EH (cell line): ENCODE measurements at places on chromosomes 7 and 10.

DNA sequence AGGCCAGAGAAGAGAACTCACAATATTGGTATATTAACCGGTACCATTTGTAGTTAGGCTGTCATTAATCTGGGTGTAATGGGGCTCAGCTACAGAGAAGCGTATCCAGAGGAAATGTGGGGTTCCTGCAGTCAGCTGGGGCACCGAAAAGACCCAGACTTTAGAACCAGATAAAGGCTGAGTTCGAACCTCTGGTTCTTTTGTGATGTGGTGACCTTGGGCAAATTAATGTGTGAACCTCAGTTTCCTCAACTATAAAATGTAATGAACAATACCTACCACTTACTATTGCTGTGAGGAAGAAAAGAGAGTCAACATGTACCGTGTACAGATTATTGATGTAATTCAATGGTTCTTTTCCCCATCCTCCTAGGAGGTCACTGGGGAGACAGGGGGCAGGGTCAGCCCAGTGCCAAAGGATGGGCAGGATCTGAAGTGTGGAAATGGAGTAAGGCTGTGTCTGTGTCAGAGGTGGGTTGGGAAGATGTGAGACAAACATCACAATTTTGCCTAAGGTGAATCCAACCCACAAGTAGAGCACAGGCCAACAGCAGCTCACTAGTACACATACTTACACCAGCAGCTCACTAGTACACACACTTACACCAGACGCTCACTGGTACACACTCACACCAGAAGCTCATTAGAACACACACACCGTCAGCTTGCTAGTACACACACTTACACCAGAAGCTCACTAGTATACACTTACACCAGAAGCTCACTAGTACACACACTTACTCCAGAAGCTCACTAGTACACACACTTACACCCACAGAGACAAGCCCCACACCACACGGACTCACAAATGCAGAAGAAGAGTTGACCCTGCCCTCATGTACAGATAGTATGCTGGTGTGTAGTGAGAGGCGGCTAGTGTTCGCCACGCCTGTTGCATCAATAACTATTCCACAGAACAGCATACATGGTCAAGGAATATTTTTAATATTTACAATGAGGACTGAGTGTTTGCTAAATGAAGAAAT, 28.0 kb downstream of the PRSS2 start:
- no peak for DNase-seq

- no peak for DNase-seq
Observed at GRCh38 chr7:41063116-41063515, 639.8 kb downstream of the INHBA start.

DNA sequence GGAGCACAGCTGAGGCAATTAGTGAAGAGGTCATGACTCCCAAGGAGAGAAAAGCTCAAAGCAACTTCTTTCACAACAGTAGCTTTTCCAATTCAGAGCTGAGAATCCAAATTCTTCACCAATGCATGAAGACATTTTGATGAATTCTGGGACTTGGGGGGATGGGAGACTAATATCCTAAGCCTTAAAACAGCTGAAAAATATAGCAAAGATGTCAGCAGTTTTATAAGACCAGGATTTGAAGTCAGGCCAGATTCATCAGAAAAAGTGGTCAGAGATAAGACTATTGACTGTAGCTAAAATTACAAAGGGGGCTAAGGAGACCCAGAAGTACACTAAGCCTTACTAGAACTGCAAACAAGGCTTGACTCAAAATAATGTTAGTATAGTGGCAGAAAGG, 51.6 kb downstream of the GPR141 start:
- no peak for DNase-seq

- DNase-seq: no peak
Observed at GRCh38 chr7:127665922-127666321, 13.9 kb downstream of the SND1 start.

DNA sequence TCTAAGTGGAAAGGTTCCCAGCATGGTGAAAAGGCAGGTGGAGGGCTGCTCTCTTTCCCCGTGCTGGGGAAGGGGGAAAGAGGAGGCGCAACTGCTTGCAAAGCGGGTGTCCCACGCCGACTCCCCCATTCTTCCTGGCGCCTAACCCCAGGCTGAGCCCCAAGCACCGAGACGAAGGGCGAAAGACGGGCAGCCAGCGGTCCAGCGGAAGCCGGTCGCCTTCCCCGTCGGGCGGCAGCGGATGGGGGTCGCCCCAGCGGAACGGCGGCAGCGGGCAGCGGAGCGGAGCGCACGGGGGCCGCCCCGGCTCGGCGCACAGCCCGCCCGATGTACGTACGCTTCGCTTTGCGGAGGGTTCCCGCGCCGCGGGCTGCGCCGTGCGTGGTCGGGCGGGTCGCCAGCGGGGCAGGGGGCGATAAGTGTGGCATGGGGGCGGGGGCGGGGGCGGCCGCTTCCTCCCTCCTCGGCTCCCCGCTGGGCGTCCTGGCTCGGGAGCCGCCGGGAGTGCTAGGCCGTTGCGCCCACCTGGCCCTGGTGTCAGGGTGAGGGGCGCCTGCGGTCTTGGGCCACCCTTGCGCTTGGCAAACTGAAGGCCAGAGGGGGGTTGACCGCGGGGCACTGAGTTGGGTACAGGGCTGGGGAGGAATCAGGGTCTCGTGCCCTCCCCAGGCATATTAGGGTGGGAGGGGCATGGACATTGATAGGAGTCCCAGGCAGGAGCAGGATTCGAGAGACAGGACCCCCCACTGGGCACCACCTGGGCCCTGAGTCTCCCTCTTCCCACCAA, 35.2 kb upstream of the HSPB1 start:
- DNase-seq: no peak

GRCh38 chr7:151018421-151019129, 5.7 kb downstream of the ATG9B start:
- DNase-seq: peak; percentile 26

- DNase-seq: no peak
Observed at GRCh38 chr7:121109145-121109544, 120.6 kb downstream of the CPED1 start.

GRCh38 chr7:55172161-55172560, 153.3 kb downstream of the EGFR start:
- DNase-seq: no peak

DNA sequence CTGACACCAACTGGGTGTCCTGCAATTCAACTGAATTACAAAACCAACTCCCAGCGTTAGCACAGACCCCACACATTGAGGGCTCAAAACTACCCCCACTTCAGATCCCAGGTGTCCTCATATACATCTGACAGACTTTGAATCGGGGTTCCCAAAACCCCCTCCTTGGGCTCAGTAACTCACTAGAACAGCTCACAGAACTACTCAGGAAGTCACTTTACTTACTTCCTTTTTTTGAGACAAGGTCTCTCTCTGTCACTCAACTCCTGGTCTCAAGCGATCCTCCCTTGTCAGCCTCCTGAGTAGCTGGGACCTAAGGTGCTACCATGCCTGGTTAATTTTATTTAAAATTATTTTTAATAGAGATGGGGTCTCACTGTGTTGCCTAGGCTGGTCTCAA, 456.0 kb downstream of the SDK1 start:
- no peak for DNase-seq

- peak; percentile 29 for DNase-seq
Observed at GRCh38 chr10:109773288-109774120, 149.8 kb downstream of the XPNPEP1 start.

GRCh38 chr10:104288355-104288754, 19.4 kb downstream of the GSTO2 start:
- DNase-seq: peak; percentile 45

DNA sequence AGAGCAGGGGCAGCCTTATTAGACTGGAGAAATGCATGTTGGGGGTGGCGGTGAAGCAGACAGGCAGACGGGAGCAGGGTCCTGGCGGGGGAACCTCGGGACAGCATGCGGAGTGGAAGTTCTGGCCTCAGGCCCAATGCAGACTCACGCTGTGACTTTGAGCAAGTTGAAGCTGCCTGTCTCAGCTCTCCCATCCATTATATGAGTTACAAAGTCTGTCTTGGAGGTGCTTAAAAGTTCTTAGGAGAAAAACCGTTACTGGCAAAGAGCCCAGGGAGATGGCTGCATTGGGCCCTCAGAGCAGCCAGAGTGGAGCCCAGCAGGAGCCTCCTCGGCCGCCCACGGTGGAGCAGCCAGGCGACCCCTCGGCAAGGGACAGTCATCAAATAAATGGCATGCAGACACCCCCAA, 509.5 kb downstream of the PLXNA4 start:
- peak; percentile 64 for DNase-seq

DNA sequence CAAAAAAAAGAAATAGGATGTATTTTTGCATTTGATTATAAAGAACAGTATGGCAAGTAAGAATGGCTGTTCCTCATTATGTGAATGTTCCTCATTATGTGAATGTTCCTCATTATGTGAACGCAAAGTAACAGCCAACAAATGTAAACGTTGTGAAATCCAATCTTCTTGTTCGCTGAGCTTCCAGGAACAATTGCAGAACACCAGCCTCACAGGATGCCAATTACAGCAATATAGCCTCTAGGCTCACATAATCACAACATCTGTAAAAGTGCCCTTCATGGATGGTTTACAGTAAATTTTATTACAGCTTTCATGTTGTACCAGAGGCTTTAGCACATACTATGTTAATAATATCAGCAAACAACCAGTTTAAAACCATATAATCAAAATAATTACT, 71.6 kb downstream of the THSD7A start:
- no peak for DNase-seq

DNA sequence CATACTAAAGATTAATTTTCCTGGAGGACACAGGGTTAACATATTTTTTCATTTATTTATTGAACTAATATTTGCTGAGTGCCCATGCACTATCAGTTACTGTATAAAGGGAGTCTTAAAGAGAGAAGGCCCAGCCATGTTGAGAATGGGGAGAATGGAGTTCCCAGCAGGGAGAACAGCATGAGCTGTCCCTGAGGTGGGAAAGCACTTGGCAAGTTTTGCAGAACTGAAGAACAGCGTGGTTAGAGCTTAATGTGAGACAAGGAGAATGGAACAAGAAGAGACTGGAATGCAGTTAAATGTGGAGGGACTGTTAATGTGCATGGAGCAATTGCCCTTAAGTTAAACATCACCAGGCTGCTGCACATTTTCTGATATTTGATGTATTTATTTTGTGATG, 435.4 kb downstream of the SUGCT start:
- peak; percentile 69 for DNase-seq

DNA sequence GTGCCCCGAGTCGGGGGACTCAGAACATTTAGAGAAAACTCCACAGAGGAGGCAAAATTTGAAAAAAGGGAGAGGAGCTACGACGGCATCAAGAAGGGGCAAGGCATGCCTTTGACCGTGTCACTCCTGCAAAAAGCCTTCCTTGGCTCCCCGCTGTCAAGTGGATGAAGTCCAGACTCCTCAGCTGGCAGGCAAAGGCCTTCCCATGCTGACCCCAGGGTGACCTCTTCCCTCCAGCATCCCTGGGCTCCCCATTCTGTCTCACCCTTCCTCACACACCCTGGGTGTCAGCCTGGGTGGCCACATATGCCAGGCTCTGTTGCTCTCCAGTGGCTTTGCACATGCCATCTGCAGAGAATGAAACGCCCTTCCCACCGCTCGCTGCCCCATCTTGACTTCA, 88.4 kb upstream of the ZMIZ1 start:
- DNase-seq: no peak

GRCh38 chr7:36287371-36288241, 102.1 kb upstream of the ANLN start:
- no peak for DNase-seq

DNA sequence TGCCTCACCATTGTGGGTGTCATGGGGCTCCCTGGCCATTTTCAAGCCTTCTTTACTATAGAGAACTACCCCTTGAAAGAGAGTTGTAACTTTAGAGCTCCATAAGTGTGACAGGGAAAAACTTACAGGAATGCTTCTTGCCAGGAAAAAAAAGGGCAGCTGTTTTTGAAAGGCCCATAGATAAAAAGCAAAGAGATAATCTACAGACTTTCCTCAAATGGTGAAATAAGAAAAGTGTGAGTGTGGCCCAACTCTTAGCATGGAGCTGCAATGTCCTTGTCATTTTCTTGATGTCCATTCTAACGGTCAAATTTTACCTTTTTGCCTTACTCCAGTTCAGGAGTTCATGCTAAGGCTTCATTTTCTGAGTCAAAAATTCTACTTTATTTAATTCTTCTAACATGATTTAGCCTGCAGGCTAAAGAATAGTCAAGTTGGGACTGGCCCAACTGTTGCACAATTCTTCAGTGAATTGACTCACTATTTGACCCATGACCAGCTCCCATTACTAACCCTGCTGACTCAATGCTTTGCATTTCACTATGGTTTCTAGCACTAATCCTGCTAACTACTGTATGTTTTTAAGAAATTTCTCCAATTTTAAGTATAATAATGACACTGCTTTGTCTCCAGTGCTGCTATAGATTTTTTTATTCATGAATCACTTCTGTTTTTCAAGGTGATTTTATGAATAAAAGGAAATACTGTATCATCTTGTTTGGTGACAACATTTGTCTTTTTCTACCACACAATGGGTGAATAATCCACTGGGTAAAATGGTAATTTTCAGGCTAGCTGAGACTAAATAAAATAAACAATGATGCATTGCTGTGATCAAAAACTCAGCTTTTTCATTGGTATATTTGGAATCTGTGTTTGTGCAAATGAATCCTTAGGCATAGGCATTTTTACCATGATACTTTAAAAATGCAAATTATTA, 41.4 kb upstream of the SGCE start:
- peak; percentile 94 for DNase-seq

GRCh38 chr7:136446751-136447150, 421.7 kb upstream of the CHRM2 start:
- no peak for DNase-seq

DNA sequence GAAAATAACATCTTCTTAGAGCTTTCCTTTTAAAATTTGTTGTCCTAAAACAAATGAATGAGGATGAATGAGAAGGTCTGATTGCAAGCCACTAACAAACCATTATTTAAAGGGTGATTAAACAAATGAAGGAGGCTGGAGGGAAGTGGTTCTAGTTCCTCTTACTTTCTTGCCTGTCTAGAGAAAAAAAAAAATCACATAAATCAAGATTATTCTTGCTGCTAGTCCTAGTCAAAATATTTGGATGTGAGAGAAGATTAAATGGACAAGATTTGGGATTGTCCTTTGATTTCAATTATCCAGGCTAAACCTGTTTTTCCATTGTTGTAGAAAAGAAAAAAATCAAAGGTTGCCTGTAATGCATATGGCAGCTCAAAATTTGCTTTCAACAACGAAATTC, 3.3 kb downstream of the SKAP2 start:
- no peak for DNase-seq

GRCh38 chr10:48626986-48627731, 22.3 kb upstream of the ARHGAP22 start:
- no peak for DNase-seq

DNA sequence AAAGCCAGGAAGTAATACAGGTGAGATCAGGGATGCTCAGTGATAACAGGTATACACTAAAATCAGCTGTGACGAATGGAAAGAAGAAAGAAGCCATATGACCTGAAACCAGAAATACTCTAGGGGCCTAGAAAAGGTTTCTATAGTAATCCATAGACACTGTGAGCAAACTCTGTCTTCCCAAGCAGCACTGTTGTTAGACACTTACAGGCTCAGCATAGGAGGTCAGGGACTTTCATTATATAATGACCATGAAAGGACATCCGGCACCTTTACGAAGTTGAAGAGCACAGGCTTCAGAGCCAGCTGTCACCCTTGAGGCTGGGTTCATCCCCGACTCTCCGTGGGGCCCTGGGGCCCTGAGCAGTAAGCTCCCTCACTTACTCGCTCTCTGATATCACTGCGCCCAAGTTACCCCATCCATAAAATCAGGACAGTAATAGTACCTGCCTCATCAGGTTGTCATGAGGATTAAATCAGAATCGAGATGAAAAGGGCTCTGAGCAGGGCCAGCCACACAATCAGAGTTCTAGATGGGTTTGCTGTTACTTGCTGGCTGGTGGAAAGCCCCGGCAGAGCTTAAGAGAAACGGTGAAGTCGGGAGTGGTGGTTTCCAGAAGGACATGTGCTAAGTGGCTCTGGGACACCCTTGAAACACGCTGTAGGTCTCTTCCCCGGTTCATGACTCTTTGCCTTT, 79.5 kb downstream of the ITIH5 start:
- DNase-seq: no peak
